ENCODE measurements at places on chromosomes 13 and 19.
A peak's percentile ranks its signal among the peaks of the same experiment; 100 is the strongest.

- DNase-seq: no peak
These were observed 77.9 kb downstream of the SPACA7 start for GRCh38 chr13:112453874-112454647.

DNA sequence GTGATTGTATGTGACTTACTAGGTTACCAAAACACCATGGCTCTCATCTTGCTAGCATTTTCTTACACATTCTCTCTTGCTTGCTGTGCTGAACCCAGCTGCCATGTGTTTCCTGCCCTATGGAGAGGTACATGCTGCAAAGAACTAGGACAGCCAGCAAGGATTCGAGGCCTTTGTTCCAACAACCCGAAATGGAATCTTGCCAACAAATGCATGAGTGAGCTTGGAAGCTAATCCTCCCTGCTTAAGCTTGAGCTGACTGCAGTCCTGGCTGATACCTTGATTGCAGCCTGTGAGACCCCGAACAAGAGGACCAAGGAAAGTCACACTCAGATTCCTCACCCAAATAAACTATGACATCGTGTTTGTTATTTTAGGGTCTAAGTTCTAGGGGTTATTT lies 651.2 kb downstream of the SLITRK6 start:
- no peak for DNase-seq

GRCh38 chr19:43594710-43595604 lies 977 bp downstream of the IRGQ start:
- DNase-seq: peak; percentile 63

GRCh38 chr19:57664269-57665127 lies 4.2 kb upstream of the ZSCAN4 start:
- DNase-seq: peak; percentile 3

DNA sequence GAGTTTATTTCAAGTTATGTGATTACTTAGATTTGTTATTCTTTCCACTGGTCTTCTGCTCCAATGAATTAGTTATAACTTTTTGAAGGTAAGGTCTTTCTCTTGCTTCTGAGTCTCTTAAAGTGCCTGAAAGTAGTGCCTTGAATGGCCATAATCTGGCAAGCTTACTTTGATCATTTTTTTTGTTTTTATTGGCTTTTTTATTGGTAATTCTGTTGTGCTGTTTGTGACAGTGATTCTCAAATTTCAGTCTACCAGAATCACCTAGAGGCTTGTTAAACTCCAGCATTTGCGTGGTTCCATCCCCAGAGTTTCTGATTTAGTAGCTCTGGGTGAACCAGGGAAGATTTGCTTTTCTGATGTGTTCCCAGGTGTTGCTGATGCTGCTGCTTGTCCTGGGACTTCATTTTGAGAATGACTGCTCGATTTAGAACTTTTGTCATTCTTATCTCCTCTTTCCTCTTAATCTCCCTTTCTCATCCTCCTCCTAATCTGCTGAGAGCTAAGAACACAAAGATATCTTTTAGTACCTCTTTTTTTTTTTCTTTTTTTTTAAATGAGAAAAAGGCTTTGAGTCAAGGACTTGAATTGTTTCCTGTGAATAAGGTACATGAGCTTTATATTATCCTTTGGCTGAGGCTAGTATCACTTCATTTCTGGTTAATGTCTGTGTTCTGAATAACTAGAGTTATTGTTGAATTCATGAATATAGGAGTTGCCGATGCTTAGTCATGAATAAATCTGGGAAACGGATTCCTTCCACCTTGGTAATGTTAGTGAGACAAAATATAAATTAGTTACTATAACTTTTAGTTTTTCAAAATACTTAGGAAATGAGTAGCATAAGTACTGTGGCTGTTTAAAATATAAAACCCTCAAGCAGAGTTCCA lies 91.4 kb downstream of the PAN3 start:
- DNase-seq: no peak

DNA sequence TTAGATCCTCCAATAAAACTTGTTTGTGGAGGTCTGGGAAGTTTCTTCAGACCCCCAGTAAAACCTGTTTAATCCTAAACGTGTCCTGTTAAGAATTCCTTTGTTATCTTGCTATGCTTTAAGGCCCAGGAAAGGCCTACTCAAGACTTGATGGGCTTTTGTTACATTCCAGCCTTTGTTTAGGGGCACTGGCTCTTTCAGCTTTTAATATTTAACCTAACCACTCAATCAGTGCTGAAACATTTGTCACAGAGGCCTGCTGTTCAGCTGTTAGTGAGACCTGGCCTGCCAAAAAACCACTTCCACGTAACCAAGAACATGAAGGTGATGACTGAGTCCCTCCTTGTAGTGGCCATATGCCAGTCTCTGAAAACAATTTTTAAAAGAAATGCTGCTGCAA lies 41.7 kb downstream of the PCDH17 start:
- DNase-seq: no peak

DNA sequence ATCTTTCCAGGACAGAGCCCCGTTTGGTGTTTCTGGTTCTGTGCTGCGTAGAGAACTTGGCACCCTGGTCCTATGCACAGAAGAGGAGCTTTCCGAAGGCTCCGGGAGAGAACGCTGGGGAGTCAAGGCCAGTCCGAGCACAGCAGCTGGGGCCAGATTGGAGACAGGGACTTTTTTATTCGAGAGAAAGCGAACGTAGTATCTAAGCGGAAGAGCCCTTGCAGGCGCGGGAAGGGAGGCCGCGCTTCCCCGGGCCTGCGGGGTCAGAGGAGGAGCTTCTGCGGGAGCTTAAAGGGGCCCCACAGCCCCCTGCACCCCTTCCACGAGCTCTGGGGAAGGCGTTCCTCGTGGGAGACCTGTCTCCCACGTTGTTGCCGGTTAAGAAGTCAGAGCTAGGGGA lies 48.6 kb upstream of the ARHGEF7 start:
- no peak for DNase-seq

DNA sequence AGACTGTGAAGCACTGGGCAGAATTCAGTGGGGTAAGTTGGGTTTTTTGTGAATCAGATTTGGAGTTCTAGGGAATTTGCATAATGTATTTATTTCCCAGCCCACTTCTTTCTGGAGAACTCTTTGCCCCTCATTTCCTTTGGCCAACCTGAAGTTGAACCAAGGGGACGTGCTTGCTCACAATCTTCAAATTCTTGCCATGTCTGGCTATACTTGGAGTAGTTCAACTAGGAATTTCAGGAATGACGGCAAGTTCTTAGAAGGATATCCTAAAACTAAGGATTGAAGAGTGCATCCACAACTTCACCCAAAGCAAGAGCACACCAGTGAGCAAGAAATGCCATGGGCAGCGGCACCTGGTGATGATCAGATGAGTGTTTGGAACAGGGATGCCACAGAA lies 88.5 kb downstream of the TEX26 start:
- DNase-seq: no peak

- no peak for DNase-seq
These were observed 12.5 kb upstream of the RSPH6A start for GRCh38 chr19:45827459-45828093.

- DNase-seq: no peak
These were observed 21.4 kb downstream of the FOXO1 start for GRCh38 chr13:40644838-40645604.

GRCh38 chr13:97749174-97749573 lies 204.3 kb upstream of the IPO5 start:
- DNase-seq: peak; percentile 28

DNA sequence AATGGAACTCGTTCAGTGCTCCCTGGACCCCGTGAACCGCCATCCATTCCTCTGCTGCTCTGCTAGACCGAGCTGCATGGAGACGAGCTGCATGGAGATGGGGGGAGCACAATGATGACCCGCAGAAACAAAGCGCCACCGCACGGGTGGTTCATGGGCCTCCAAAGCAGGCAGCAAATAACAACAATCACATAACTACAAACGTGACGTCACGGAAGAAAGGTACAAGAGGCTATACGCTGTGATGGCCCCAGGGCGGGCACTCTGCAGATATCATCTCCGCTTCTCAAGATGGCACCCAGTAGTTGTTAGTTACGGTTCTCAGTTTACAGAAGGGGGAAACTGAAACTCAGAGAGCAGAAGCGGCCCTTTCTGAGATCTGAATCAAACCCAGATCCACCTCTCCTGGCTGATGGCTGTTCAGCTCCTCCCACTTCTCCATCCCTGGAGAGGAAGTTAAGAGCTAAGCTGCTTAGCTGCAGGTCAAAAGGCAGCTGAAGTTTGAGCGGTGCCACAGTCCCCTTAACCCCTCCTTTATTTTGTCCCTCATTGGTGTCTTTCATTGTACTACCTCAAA lies 1.7 kb downstream of the ATP13A1 start:
- DNase-seq: no peak

GRCh38 chr13:46648166-46648607 lies 95.2 kb downstream of the LRCH1 start:
- no peak for DNase-seq

GRCh38 chr19:4016486-4016885 lies 8.9 kb downstream of the PIAS4 start:
- no peak for DNase-seq

DNA sequence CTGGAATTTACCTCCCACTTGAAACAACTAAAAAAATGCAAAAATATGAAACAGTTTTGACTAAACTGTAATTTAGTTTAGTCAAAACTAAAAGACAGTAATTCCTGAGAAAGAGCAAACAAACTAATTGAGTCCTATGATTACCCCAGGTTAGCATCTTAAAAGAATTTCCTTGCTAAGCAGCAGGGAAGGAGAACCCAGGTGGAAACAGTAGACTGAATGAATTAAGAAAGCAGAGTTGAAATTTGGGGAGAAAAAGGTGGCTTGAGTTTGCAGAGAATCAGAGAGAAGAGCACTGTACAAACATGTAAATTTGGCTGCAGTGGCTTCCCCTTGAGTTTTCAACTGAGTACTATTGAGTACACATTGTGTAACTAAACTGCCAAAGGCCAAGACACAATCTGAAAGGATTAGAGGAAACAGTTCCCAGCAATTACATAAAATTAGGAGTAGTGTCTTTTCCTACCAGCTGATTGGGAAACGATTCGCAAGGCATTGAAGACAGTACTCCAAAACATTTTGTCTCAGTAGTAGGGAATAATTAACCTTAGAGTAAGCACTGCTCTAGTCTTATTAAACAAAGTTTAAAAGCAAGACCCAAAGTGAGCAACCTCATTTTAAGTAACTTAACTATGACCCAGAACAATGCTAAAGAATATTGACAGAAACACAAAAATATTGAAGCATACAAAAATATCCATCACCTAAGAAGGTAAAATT lies 820.5 kb downstream of the DACH1 start:
- no peak for DNase-seq
